Posterior cingulate gyrus (tissue), 11 donors: ENCODE measurements at places on chromosomes 12 and 14.

GRCh38 chr14:62694075-62694474 is 351.2 kb downstream of the KCNH5 start:
- DNase-seq = no peak

GRCh38 chr12:127025545-127025944 is 1241.4 kb upstream of the TMEM132C start:
- no peak for DNase-seq

DNA sequence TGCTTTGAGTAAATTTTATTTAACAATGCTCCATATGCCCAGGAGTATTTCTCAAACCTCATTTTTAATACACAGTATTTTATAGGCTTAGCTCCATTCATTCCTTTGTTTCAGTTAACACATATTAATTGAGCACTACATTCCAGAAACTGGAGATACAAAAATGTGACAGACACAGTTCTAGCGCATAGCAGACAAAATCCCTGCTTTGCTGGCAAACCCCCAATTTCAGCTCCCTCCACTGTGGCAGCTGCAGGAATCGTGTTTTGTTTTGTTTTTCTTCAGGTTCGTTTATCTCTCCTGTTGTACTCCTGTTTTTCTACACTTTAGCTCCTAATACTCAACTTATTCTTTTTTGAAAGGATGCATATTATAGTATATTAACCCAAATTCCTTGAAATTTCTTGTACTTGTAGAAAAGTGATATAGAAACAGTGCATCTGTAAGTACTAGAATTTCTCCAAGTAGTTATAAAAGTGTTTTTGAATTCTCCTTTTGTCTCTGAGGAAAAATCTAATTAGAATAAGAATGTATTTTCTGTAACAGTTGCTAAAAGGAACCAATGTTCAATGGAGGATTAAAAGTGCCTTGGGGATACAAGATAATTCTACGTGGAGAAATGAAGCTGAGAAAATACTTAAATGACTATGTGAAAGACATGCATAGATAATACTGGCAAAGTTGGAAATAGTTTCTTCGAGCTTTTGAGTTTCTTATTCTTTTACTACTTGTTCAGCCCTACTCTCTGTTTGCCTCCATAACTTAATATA is 6.4 kb upstream of the RAB21 start:
- no peak for DNase-seq

DNA sequence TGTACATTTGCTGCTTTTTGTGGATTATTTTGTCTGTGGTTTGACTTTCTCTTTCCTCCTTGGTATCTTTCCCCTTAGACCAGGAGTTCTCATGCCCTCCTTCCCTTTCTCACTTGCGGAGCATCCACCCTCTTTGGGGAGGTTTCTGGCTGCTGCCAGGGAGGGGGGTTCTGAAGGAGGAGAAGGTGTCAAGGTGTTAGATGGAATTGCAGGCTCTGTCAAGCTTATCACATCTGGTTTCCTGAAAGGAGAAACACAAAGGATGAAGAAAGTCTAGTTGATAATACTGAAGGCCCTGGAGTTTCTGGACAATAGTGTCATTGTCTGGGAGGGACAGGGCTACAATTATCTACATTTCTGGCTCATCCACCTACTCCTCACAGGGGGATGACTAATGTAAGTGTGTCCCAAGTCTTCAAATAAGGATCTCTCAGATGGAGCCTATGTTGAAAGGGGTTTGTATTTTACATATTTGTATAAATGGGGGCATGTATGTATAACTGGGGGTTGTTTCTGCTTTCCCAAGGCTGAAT is 217.3 kb upstream of the CCDC196 start:
- no peak for DNase-seq

DNA sequence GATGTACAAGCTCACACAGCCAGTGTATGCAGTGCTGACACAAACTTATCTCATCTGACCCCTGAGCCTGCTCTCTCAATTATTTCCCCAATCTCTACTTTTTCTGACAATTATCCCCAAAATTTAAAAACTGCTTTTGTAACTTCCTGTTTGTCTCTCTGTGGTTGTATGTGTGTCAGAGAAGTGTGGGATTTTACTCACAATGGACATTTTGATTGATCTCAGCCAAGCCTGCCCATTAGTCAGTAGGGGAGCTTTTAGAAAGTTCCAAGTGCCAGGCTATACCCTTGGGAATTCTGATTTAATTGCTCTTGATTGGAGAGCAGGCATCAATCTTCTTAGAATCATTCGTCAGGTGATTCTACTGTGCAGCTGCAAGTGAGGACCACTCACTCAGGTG is 64.9 kb upstream of the LMNTD1 start:
- DNase-seq = no peak

GRCh38 chr14:95370076-95370475 is 50.4 kb upstream of the CLMN start:
- no peak for DNase-seq

- no peak for DNase-seq
Observed at GRCh38 chr12:52223406-52224039, 9.5 kb upstream of the KRT7 start.

DNA sequence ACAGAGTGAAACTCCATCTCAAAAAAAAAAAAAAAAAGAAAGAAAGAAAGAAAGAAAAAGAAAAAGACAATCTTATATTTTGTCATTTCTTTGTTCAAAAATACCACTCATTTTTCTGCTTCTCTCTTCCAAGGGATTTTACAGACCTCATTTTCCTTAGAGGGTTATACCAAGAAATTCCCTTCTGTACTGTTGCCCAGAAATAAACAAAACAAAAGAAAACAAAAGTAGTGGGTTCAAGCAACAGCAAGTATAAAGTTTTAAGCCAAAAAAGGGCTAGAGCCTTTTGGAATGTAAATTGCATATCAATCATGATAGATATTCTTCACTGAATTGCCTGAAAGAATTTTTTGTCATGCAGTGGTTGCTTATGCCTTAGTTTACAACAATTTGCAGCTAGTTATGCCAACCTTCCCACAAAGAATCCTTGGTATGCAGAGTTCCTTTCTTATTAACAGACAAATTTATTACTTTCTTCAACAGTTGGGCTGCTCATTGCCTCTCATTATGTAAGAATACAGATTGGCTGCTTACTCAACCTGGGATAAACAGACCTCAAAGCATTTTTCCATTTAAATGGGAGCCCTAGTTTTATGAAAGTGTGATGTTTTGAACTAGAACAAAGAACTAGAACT is 129.1 kb upstream of the PPFIA2 start:
- DNase-seq = no peak

DNA sequence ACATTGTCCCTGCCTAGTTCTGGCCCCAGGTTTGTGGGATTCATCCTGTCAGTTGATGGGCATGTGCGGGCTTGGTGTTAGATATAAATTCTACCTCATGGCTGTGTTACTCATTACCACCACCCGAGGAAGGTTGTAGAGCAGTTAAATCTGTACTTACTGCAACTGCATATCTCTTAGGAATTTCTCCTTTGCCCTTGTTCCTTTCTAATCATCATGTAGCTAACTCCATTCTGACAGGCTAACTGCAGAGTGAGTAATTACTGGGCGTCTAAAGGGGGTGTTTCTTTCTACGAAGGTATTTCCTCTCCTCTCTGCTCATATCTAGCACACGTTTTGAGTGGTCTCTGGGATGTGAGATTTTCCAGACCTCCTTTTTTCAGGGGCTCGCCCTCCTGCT is 1076.7 kb downstream of the TMTC2 start:
- DNase-seq = no peak

DNA sequence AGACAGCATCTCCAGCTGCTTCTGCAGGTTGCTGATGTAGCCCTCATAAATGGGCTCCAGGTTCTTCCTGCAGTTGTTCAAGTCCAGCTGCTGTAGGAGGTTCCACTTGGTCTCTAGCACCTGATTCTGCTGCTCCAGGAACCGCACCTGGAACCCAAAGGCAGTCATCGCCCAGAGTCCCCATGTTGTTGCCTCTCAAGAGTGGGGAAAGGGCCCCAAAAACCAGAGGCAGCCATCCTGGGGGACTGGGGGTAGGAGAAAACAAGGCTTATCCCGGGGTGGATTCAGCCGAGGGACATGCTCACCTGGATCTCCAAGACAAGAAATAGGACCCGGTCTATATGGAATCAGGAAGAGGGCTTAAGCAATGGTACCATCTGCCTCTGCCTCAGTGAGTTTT is 2.3 kb downstream of the KRT72 start:
- no peak for DNase-seq

- DNase-seq = peak; percentile 61
Observed at GRCh38 chr14:23573384-23574015, 5.1 kb downstream of the JPH4 start.

- no peak for DNase-seq
Observed at GRCh38 chr12:54373649-54374561, 9.6 kb upstream of the GPR84 start.

DNA sequence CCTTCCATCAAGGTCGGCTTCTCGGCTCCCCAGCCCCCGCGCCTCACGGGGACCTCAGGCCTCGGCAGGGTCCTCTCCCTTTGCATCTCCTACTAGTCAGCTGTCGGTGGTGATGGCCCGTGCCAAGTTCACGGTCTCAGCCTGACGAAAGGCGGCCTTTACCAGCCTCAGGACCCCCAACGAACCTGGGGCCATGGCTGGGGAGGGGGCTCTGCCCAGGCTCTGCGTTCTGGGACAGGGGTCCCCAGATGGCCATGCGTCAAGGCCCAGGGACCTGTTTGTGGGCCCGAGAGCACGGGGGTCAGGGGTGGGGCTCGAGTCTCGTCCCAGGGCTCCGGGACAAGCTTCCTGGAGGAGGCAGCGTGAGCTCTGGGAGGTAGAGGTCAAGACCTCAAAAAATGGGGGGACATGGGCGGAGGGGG is 32.8 kb upstream of the DEGS2 start:
- peak; percentile 17 for DNase-seq

DNA sequence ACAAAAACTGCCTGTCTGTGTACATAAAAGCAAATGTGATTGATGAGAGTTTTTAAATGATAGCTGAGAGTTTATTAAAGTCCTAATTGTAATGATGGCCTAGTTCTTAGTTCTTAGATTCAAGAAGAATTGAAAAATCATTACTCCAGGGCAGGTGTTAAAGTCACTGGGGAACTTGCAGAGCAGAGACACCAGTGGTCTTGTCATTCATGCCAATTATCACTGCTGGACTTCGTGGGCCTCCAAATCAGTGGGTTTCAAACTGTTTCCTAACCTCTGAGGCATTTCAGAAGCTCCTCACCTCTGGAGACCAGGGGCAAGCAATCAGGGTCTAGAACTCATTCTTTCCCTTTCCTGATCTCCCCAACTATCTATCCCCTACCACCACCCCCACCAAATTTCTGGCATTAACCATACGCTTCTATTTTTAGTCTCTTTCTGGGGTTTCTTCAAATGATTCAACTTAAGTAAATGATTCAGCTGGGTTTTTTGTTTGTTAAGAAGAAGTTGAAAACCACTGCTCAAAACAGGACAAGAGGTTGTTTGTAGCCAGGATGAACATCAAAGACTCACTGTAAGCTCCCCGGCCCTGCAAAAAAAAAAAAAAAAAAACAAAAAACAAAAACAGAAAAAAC is 80.1 kb downstream of the CEP83 start:
- DNase-seq = no peak

- DNase-seq = peak; percentile 28
Observed at GRCh38 chr12:116551952-116552772, 7.0 kb upstream of the MAP1LC3B2 start.

GRCh38 chr14:59638885-59639284 is 62.3 kb upstream of the CCDC175 start:
- DNase-seq = no peak

DNA sequence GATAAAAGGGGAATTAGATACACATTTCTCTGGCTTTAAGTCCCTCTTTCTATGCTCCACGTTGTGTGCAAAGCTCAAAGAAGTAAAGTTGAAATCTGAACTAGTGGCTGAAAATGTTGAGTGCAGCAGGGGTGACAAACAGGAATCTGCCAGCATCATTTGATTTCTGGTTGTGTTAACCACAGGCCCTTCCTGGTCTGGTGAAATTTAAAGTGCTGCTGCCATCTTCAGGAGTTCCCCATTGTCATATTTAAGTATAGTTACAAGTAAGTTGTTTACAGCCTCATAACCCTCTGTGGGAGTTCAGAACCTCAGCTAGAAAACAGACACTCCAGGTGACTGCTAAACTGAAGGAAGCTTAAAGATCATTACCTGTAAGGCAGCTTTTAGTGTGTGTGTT is 90.9 kb upstream of the CCDC196 start:
- no peak for DNase-seq

DNA sequence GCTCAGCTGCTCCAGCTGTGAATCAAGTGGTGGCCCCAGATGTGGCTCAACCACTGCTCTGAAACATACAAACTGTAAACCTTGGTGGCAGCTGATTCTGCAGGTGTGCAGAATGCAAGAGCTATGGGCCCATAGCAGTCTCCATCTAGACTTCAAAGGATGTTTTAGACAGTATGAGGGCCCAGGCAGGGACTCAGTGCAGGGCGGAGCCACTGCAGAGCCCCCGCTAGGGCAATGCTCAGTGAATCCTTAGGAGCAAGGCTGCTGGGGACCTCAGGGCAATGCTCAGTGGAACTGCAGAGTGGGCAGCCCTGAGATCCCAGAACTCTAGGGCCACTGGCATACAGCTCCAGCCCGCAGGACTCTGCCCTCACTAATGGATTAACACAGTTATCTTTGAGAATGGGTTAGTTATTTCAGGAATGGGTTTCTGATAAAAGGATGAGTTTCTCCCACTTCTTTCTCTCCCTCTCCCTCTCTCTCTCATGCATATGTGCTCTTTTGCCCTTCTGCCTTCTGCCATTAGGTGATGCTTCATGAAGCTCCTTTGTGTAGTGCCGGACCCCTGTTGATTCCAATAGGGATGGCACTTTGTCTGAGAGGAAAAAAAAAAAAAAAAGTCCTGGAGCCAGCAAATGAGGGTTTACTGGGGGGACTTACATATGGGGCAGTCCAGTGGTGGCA is 48.4 kb upstream of the JDP2 start:
- no peak for DNase-seq

DNA sequence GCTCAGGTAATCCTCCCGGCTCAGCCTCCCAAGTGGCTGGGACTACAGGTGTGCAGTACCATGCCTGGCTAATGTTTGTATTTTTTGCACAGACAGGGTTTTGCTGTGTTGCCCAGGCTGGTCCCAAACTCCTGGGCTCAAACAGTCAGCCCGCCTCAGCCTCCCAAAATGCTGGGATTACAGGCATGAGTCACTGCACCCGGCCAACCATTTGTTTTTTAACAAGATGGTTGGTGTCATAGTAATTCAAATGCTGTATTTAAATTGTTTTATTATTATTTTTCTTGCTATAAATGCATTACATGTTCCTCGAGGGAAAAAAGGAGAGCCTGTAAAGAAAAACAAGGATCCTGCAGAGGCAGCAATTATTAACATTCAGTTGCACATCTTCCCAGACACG is 83.9 kb downstream of the EP400 start:
- no peak for DNase-seq

DNA sequence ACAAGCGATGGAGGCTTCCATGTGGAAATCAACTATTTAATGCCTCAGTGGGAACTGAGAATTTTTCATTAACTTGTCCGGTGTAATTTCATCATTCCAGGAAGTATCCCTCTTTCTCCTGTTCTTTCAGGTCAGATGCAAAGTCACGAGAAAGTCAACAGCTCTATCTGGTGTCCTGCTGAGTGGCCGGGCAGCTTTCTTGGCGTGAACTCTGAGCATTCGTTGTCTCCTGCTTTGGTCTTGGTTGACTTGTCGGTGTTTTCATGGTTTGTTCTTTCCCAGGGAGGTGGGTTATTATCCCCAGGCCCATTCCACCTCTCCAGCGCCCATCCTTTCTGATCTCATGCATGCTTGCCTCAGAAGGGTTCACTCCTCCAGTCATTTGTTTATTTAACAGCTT is 149.1 kb downstream of the GLT1D1 start:
- DNase-seq = no peak
